ENCODE measurements at places on chromosomes 16 and 17. TPM values are rescaled to one million over a fixed set of nuclear protein-coding genes. Genes with fewer than 3 reads are reported as not detected.
A peak's percentile ranks its signal among the peaks of the same experiment; 100 is the strongest.

ARHGAP44 gene
- 0.21 TPM for total RNA-seq

KRTAP9-8 gene
- not detected for total RNA-seq

MRM1 gene
- 10.5 TPM for total RNA-seq

KRT12 gene
- total RNA-seq = not detected

GDPD1 gene
- 1.4 TPM for total RNA-seq

ZDHHC1 gene
- total RNA-seq = 2.0 TPM

NBR1 gene
- total RNA-seq = 58.3 TPM

HIGD1B gene
- total RNA-seq = not detected

DNA sequence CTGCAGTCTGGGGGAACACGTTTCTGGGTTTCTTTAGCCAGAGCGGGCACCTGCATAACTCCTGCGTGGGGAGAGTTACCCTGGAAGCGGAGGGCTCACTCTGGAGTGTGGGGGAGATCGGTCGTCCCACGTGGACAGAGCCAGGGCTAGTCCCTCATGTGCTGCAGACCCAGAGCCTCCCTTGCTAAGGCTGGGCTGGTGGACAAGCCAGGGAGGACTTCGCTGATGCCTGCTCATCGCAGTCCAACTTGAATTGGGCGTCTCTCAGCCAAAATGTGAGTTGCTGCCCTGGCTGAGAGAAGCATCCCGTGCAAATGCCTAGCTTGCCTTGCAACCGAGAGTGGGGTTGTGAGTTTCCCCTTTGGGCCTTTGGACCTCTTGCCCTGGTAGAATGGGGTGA, 986 bp downstream of the CRISPLD2 start:
- DNase-seq = no peak

DNA sequence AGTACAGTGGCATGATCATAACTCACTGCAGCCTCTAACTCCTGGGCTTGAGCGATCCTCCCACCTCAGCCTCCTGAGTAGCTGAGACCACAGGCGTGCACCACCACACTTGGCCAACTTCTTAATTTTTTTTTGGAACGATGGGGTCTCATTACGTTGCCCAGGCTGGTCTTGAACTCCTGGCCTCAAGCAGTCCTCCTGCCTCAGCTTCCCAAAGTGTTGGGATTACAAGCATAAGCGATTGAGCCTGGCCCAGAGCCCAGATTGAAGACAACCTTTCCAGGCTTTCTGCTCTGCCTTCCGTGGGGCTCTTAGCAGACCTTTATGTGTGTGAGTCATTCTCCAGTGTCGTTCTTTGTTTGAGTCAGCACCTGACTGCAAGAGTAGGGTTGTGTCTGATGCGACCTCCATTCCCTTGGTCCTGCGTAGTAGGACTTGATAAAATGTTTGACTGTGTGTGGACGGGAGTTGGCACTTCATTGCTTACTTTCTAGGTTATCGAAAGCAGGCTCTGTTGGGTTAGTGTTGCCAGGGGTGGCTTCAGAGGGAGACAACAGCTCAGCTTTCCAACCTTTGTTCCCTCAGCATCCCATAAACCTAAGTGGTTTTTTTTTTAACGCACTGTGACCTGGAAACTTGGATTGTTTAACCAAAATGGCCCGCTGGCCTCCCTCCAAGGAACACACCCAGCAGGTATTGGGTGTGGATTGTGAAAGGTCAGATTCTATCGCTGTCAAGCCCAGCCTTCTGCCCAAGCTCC, 26.4 kb downstream of the EEF2K start:
- DNase-seq = no peak

DNA sequence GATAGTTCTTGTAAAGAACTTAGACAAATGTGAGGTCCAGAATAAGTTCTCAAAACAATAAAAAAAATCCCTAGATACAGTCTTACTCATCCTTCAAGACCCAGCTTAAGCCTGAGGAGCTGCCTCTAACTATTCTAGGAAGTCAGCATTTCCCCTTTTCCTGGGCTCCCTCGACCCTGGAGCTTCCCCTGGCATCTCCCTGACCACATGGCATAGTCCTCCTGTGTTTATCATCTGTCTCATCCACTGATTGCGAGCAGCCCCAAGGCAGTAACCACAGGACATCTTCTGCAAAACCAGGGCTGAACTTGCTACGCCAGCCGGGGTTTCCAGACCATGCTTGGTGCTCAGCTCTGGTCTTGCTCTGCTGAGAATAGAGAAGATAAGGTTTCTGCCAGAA, 36.7 kb upstream of the NLRP1 start:
- DNase-seq = no peak

- no peak for DNase-seq
Measured at GRCh38 chr17:5883775-5884665, 186.2 kb upstream of the WSCD1 start.

DNA sequence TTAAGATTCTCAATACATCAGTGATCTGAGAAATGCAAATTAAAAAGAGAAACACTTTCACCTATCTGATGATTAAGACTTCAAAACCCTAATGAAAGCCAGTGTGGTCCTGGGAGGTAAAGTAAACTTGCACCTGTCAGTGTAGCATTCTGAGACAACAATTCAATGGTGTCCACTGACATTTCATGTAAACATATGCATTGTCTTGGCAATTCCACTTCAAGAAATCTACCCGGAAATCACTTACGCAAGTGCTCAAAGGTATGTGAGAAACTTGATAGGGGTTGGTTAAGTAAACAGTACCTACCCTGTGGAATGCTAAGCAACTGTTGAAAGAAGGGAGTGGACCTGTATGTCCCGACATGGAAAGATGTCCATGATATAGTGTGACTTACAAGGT, 2.1 kb downstream of the ST6GALNAC1 start:
- no peak for DNase-seq

GRCh38 chr16:54847207-54847606, 83.5 kb upstream of the IRX5 start:
- no peak for DNase-seq

DNA sequence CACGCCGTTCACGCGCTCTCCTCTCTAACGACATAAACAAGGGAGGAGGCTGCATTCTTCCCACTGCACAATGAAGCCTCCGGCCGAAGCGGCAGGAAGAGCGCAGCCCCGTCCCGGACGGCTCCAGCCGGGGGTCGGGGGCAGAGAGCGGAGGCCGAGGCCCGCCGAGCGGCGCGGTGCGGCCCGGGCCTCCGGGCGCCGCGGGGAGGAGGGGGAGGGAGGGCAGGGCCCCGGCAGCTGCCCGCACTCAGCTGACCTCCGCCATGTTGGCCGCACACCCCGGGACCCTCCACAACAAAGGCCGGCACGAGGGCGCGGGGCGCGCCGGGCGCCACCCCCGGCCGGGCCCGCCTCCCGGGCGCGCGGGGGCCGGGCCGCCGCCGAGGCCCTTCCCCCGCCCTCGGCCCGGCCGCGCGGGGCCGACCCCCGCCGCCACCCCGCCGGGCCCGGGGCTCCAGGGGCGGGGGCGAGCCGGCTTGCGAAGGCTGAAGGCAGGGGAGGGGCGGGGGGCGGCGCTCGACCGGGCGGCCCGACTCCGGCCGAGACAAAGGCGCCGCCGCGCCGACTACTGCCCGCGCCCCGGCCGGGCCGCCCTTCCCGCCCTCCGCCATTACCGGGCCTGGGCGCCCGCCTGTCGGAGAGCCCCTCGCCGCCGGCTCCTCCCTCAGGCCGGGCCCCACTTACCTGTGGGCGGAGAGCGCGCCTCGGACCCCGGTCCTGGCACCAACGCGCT, 527 bp downstream of the SIAH1 start:
- DNase-seq = peak; percentile 63

- no peak for DNase-seq
Measured at GRCh38 chr16:49494474-49494873, 120.9 kb downstream of the C16orf78 start.

- DNase-seq = no peak
Measured at GRCh38 chr17:33811004-33811760, 443.9 kb upstream of the CCL2 start.

DNA sequence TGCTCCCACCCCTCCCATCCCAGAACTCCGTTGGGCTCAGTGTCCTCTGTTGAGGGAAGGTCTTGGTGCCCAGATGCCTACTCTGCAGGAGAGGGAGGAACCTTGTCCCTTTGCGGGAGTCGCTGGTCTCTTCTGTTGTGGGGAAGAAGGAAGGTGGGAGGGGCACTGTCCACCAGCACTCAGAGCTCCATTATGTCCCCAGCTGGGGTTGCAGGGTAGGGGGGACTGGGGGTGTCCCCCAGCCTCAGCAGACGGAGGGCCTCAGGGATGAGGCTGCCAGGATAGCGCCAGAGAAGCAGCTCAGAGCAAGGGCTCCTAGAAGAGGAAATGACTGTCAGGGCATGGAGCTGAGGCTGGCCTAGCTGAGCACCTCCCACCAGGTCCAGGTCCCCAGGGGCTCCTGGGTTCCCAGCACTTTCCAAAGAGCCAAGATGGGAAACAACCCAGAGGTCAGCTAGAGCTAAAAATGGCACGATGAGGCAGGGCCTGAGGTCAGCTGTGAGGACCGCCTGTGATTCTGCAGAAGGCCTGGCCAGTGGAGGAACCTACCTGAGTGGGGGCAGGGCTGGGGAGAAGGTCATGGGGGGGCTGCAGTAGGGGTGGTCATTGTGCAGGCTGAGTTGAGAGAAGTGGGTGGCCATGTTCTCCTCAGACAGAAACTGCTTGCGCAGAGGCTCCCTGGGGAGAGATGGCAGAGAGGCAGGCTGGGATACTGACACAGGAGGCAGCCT, 893 bp downstream of the HCFC1R1 start:
- DNase-seq = no peak

DNA sequence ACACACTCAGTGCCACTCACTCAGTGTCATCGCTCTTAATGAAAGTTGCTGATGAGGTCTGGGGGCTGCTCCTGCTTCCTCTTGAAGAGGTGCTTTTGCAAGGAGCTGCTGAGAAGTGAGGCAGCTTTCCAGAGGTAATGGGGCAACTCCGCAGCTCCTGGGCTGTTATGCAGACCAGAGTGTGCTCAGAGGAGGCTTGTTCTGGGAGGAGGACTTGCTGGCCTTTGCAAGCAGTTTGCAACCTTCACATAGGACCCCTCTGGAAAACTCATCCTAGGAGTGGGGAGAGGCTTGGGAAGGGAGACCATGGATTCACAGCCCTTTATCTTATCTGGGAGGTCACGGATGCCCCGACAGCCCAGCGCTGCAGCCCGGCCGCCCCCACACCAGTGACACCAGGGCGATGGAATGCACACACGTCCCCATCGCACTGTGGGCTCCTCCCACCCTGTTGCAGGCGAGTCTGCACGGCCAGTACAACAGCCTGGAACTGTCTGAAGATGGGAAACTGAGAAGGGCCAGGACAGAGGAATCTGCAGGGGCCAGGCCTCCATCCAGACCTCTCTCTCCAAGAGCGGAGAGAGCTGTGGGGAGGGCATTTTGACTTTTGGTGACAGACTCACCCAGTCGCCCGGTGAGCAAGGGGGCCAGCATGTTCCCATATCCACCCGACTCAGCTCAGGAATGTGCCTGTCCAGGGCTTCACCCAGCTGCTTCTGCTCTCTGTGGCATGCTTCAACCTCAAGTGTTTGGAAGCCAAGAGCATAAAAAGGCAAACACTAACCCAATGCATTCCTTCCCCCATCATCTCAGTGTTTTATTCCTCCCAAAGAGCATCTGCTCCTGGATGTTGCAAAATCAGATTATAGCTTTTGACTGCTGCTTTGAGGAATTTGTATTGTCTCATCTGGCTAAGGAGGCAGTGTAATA, 78.6 kb upstream of the ZNF469 start:
- peak; percentile 48 for DNase-seq

- no peak for DNase-seq
Measured at GRCh38 chr16:78505544-78506366, 406.3 kb downstream of the WWOX start.

DNA sequence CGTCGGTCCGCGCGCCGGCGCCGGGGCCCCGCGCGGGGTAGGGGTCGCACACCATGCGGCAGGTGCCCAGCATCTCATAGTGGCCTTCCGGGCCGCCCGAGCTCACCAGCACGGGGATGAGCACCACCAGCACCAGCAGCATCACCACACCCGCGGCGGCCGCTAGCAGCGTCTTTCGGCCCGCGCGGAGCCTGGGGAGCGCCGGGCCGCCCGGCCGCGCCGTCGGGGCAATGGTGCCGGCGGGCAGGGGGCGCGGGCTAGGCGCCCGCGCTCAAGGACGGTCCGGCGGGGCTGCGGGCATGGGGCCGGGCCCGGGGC, 237 bp downstream of the C1QL1 start:
- no peak for DNase-seq

DNA sequence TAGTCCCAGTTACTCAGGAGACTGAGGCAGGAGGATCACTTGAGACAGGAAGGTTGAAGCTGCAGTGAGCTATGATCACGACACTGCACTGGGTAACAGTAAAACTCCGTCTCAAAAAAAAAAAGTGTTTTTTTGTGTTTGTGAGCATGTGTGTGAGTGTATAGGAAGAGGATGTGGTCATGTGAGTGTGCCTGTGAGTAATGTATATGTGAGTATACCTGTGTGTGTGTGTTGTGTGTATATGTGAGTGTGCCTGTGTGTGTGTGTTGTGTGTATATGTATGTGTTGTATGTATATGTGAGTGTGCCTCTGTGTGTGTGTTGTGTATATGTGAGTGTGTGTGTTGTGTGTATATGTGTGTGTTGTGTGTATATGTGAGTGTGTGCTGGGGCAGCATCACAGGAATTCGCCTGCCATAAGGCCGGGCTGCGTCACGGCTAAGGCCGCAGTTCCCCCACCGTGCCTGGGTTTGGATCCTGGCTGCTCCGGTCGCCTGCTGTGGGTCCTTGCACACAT, 21.4 kb upstream of the NPTX1 start:
- DNase-seq = no peak

- no peak for DNase-seq
Measured at GRCh38 chr16:69419956-69420355, 4.5 kb upstream of the CYB5B start.

DNA sequence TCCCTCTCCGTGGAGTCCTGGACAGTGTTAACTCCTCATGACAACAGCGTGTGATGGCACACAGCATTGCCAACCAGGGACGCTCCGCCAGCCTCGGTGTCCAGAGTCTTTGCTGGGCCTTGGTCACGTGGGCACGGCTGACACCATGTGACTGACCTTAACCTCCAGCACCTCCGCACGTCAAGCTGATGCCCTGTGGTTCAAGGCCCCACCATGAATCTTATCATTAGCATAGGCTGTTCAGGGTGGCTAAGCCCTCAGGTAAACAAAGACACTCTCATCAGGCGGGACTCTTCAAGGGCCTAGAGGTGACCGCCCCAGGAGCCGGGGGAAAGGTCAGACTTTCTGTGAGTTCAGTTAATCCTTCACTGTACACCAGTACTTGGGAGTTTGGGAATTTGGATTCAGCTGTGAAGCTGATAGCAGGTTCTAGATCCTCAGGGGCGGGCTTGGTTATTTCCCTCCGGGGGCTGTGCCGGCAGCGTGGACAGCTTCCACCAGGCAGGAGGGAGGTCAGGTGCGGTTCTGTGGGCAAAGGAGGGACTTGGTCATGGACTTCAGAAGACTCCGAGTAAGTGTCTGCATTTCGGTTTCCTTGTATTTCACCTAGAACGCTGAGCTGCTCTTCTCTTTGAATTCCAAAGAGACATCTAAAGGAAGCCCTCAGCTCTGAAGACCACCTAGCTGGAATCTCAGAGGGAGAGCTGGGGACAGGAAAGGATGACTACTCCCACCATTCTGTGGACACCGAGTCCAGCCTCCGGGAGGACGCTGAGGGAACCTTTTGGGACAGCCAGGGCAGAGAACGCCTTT, 195.5 kb upstream of the CIBAR2 start:
- no peak for DNase-seq

All from natural killer cell treated with Interleukin-12 subunit alpha and Interleukin-12 subunit beta and Interleukin-15 and Interleukin-18, amount 100 ng/mL, for 72 hours (primary cell).